ENCODE measurements at places on chromosomes 11 and 22.

DNA sequence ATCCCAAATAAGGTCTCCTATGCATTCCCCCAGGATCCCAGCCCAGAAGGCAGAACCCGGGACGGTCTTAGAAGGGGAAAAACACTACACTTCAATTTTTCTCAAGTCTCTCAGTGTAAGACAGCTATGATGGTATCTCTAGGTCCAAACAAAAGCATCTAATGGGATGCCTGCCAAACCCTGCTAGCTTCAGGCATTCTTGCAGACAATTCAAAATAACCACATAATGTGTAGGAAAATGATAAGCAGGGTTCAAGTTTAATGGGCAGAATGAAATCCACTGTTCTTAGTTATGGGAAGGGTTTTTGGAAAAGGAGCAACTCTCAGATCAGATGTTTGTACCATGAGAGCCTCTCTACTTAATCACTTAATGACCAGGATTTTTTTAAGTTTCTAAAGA lies 119.8 kb upstream of the ANO1 start:
- DNase-seq = no peak

GRCh38 chr22:48473202-48473601 lies 1354.5 kb downstream of the BRD1 start:
- DNase-seq = no peak

DNA sequence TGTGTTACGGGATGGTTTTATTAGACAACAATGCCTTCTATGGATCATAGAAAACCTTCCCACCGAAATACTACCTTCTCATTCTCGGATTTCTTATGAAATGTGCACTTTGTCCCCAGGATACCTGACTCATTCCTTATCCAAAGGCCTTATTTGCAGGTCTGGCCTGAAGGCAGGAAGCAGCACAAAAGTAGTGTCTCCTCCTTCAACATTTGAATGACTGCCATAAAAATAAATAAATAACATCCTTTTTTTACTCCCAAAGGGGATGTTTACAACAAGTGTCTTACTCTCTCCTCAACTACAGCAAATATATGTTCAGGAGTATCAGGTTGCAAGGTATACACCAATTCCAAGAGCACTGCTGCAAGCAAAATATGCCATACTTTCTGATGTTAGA lies 41.6 kb upstream of the PAK1 start:
- DNase-seq = no peak

GRCh38 chr11:269146-269890 lies 8.9 kb upstream of the NLRP6 start:
- DNase-seq = no peak

GRCh38 chr11:113173126-113173525 lies 141.3 kb upstream of the TTC12 start:
- DNase-seq = no peak

DNA sequence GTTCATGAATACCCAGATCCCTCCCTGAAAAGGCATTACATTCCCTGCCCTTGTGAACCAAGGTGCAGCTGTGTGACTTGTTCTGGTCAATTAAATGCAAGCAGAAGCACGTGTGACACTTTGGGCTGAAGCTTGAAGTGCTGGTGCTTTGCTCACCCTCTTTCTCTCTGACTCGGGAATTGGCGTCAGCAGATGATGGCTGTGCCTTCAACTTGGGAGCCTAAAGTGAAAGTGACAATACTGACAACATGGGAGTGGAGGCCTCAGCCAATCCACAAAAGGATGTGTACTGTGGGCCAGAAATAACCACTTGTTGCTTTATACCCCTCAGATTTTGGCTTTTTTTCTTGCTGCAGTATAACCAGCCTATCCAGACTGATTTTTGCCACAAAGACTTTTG lies 148.3 kb upstream of the THY1 start:
- no peak for DNase-seq

- no peak for DNase-seq
These were observed 21.1 kb downstream of the NCAPD3 start for GRCh38 chr11:134202661-134203060.

DNA sequence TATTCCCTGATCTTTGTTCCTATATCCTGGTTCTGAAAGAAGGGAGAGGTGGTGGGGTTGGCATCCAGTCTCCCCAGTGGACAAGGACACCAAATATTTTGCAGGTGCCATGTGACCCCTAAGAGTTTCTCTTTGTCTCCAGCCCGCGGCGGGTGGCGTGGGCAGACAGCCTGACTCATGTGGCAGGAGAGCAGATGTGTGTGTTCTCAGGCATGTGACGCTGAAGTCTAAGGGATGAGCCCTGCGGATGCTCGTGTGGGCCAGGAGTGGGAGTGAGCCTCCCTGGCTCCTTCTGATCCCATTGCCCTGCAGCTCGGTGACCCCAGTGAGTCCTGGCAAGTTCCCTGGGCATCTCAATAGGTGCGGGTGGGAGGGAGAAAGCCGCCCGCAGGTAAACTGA lies 94.8 kb upstream of the TBCEL start:
- DNase-seq = no peak

- peak; percentile 26 for DNase-seq
These were observed 102.5 kb downstream of the KIAA1671 start for GRCh38 chr22:25054943-25055511.

DNA sequence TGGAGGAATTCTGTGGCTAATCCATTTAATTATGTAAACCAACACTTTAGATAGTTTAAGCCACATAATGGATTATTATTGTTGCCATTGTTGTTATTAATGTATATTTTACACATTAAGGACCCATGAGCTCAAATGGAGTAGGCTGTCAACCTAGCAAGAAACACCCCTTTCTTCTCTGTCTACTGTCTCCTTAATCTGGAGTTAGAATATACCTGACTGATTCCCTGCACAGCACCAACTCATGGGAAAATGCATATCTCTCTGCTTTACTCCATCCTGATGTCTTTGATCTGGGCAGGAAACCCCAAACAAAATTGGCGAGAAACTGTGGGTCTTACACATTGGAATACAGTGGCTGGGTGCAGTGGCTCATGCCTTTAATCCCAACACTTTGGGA lies 24.0 kb upstream of the ME3 start:
- no peak for DNase-seq

GRCh38 chr11:36500315-36500721 lies 9.8 kb downstream of the TRAF6 start:
- DNase-seq = peak; percentile 31

DNA sequence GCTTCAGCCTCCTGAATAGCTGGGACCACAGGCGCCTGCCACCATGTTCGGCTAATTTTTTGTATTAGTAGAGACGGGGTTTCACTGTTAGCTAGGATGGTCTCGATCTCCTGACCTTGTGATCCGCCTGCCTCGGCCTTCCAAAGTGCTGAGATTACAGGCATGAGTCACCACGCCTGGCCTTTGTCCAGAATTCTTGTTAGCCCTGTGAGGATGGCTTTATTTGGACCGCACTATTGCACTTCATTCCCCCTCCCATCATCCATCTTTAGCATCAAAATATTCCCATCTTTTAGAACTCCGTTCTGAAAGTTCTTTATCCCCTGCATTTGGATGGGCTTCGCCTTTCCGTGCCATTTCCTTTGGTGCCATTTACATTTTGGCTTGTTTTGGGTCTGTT lies 2.6 kb downstream of the SAMM50 start:
- no peak for DNase-seq

DNA sequence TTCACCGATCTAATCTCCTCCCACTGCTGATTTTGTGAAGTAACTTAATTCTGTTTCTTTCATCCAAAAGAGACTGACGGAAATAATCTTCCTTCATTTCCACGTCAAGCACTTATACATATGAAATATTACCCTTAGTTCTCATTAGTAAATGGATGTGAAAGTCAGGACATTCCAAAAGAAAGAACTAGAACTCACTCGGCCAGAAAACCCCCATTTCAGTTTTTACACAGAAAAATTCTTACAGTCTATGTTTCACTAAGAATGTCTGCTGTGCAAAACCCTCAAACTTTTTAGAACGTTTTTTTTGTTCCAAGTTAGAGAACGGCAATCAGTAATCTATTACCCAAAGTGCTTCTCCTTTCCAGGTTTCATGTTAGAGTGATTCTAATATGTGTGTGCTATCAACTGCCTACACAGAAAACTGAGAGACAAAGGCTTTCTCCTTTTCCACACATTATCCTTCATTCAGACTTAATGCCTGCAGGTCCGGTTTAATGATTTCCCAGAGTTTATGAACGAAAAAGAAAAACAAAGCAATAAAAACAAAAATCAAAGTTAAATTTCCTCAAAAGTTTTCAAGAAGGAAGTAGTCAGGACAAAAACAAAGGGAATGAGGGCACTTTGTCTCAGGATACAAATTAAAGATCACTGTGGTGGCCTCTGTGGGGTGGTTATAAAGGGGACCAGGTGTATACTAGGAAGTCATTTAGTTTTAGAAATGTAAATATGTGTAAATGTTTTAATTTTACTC lies 11.3 kb upstream of the SESN3 start:
- no peak for DNase-seq

GRCh38 chr22:35660291-35661127 lies 12.3 kb downstream of the APOL6 start:
- DNase-seq = no peak

DNA sequence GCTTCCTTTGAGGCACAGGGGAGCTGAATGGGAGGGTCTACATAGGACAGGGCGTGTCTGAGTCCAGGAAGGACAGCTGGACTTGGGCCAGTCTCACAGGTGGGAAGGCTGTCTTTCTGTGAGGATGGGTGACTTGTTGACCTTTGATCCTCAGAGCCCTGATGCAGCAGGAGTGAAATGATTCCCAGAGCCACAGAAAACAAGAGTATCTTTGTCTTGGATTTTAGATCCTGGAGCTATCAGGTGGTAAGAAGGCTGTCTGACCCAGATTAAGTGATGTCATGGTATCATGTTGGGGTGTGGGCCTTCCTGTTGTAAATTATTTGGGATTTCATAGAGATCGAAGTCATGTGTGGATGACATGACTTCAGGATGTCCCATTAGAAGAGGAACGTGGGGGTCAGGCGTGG lies 15.0 kb downstream of the PTPRJ start:
- DNase-seq = no peak

GRCh38 chr11:58268142-58268541 lies at the start of gene OR10W1:
TSS of gene OR10W1 (minus strand) at chr11:58268260. CDS start at chr11:58267858, 402 bp downstream.
- DNase-seq = no peak

GRCh38 chr22:40498420-40499208 lies 128.2 kb downstream of the SGSM3 start:
- DNase-seq = no peak

DNA sequence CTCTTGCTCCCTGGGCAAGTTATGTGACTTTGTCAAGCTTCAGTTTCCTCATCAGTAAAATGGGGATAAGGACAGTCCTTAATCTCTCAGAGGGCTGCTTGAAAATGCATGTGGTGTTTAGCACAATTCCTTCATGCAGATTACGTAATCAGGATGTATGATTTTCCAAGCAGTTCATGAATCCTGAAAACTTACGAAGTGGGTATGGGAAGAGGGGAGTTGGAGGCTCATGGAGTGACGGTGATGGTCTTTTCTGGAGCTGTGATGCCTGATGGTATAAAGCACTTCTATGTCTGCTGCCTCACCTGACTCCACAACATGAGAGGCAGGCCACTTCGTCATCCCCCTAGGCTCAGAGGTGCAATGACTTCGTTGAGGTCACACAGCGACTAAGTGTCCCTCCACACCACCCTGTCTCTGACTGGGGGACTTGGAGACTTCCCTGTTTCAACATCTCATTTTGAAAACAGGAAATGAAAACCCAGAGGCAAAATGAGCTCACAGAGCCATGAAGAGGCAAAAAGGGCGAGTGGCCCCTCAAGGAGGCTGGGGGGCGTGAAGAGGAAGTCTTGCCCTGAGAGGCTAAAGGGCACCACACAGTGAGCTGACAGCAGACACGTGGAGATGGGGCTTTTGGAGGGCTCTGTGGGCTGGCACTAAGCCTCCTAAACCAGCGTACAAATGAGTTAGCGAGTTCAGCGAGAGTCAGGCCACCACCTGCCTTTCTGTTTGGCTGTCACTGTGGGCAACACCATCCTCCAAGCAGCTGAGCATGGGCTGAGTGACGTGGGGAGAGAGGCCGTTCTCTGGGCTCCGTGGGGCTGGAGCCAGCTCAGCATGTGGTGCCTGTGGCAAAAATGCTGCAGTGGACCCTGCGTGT lies 10.1 kb downstream of the MCM5 start:
- peak; percentile 3 for DNase-seq

DNA sequence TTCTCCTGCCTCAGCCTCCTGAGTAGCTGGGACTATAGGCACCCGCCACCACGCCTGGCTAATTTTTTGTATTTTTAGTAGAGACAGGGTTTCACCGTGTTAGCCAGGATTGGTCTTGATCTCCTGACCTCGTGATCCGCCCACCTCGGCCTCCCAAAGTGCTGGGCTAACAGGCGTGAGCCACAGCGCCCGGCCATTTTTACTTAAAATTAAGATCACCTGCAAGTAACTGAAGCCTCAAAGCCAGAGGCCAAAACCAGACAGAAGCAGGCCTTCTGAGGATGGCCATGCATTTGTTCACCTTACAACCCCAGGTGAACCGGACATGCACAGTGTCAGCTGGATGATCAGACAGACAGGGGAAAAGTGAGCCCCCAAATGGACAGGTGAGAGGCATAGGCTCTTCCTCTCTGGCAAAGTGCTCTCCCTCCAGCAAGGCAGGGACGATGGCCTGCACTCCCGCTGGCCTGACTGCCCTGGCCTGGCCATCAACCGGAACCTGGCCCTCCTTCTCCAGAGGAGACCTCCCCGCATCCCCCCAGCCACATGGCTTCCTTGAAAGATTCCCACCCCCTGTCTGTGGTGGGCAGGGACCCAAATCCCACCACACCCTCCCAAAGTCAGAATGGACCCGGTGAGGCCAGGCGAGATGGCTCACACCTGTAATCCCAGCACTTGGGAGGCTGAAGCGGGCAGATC lies 25.9 kb downstream of the APOBEC3H start:
- DNase-seq = no peak

Data from anterior cingulate cortex (tissue), 58 donors.